ENCODE measurements at places on chromosomes 6 and 20.
A peak's percentile ranks its signal among the peaks of the same experiment; 100 is the strongest.

DNA sequence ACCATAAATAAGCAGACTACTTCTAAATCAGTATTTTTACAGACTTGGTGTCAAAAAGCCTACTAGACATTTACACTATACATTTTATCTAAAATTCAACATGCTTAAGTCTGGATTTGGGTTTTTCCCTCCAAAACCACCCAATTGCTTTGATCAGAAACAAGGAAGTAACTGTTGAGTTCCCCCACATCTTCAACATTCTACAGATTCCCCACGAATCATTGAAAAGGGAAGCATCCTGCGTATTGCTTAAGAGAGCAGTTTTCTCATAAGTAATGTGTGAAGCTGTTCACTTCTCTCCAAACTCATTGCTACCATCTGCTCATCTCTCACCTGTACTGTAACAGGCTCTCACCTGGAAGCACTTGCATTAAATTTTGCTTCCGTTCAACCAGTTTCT lies 36.4 kb upstream of the RNF144B start:
- no peak for DNase-seq

DNA sequence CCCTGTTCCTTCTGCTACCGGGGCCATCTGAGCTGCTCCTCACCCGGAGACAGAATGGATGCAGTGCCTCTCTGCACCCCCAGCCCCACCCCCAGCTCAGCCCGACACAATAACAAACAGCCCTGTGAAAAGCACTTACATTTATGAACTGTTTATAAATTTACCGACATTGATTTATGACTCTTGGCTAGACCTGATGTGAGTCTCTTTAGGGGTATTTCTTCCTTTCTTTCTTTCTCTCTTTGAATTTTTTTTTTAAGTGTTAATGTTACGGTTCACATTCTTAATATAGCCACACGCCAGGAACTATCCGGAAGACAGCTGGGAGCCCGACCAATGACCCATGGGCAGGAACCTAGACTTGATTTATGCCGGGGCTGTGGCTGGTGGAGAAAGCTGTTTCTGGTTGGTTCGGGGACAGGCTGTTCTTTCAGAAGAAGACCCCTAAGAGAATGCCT lies 266.3 kb downstream of the CDC5L start:
- DNase-seq: no peak

DNA sequence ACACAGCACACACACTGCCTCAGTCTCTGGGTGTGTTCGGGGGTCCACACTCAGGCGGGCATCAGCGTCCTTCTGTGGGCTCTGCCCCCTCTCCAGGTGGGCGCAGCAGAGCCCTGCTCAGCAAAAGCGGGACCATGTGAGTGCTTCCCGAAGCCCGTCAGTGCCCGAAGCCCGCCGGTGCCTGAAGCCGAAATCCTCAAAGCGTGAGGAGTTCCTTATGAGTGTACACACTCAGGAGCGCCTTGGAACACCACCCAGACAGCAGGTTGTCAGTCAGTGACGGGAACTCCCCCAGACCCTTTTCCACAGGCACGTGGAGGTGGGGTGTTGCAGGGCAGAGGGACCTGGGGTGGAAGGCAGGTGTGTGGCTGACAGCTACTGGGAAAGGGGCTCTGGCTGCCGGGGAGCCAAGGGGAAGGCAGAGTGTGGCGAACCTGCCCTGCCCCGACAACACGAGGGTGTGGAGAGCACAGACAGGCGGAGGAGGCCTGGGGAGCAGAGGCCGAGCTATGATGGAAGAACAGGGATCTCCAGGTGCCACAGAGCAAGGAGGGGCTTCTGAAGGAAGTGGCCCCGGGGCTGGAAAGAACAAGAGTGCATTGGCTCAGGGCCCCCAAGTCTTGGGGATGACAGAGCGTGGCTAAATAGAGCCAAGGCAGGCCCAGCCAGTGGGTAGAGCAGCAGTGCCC lies 87.7 kb downstream of the RAMACL start:
- DNase-seq: no peak

DNA sequence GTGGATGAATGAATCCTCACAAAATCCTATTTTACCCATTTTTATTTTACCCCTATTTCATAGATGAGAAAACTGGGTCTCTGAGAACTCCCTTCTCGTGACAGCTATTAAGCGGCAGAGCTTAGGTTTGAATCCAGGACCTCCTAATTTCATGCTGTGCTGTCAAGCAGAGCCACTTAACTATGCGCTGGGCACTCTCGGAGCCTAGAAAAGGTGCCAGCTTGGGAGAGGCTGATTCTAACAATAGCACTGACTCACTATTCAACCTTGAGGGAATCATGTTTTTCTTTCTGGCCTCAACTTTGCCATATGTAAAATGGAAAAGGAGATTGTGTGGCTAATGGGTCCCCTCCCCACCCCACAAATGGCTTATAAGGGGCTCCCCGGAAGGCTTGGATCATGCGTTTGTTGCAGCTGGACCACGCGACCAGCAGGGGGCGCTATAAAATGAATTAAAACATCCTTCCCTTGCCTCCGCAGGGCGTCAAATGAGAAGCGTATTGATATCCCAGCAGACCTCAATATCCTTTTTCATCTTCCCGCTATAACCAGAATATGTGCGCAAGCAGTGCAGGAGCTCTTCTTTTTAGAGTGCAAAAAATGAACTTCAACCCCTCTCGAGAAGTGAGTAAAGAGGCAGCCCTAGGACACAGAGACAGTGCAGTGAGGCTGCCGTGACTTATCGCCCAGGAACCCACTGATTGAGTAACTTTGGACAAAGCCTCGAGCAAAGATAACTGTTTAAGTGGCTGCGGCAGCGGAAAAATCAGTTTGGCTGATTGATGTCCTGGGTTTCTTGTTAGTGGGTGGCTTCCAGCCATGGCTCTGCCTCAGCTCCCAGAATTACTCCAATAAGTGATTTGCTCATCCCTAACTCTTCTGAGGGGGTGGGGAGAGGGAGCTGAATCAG lies 12.8 kb upstream of the PDYN start:
- no peak for DNase-seq

GRCh38 chr20:58277578-58278472 lies 31.7 kb upstream of the RAB22A start:
- no peak for DNase-seq

DNA sequence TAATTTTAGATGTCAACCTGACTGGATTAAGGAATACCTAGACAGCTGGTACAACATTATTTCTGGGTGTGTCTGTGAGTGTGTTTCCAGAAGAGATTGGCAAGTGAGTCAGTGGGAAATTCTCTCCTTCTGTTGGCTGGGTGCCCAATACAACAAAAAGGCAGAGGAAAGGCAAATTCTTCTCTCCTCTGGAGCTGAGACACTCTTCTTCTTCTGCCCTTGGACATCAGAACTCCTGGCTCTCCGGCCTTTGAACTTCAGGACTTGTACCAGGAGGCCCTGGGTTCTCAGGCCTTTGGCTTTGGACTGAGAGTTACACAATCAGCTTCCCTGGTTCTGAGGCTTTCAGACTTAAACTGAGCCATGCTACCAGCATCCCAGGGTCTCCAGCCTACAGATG lies 7.8 kb upstream of the BTN3A1 start:
- DNase-seq: no peak

DNA sequence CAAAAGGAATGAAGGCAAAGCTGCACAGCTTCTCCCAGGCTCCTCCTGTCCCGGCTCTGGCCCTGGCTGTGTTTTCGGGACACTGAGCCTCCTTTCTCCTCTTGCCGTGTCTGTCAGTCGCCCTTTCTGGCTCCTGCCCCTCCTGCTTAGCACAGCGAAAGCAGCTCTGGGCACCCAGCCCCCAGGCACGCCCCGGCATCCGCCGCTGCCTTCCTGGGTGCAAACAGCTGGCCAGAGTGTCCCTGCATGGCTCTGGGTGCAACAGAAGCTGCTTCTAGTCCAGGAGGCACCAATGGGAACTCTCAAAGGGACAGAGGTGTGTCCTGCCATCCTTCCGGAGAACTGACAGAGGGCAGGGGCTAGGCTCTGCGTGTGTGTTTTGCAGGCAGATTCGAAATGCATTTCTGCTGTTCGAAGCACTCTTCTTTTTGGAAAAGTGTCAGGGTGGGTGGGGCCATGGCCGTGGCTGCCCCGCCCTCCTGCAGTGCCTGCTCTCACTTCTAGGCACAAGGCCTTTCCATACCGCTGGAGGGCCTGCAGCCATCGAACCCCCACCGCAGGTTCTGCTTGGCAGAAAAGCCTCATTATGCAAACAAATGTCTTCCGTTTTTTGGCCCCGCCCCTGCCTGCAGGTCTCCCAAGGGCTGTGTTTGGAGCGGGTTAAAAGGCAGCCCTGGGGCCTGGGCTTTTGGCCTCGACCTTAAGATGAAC lies 15.5 kb downstream of the COL9A3 start:
- DNase-seq: no peak

DNA sequence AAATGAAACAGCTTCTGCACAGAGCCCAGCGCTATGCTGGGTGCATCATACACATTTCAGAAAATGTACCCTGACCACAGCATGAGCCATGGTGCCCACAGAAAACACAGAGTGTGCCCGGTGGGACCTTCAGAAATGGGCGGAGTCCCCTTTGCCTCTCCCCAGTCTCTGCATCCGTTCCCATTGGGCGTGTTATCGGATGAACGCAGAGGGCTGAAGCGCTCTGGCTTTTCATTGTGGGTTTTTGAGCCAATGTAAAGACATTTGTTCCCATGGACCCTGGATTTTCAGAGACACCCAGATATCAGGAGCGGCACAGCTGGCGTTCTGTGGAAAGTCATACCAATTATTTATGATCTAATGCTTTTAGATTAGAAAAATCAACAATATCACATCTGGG lies 99.8 kb downstream of the DACT2 start:
- no peak for DNase-seq

GRCh38 chr6:30615958-30616810 lies 859 bp downstream of the PPP1R10 start:
- DNase-seq: peak; percentile 27

DNA sequence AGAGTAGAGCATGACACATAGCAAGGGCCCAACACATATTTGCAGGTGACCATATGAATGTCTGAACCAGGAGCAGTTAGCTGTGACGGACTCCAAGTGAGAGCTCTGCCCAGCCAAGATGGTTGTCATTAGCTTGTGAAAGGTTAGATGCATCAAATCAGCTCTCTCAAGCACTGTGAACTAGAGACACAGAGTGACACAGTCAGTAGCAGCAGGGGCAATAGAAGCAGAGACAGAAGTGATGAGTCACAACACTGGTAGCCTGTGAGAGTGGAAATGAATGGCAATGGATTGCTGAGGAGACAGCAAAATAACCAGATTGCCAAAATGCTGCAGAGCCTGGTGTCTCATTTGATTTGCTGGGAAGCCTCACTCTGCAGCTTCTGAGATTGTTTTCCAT lies 558.9 kb downstream of the PKHD1 start:
- no peak for DNase-seq

GRCh38 chr6:52595796-52596130 lies 18.9 kb upstream of the TRAM2 start:
- no peak for DNase-seq

GRCh38 chr20:49313283-49313682 lies 35.4 kb upstream of the ZNFX1 start:
- DNase-seq: no peak

DNA sequence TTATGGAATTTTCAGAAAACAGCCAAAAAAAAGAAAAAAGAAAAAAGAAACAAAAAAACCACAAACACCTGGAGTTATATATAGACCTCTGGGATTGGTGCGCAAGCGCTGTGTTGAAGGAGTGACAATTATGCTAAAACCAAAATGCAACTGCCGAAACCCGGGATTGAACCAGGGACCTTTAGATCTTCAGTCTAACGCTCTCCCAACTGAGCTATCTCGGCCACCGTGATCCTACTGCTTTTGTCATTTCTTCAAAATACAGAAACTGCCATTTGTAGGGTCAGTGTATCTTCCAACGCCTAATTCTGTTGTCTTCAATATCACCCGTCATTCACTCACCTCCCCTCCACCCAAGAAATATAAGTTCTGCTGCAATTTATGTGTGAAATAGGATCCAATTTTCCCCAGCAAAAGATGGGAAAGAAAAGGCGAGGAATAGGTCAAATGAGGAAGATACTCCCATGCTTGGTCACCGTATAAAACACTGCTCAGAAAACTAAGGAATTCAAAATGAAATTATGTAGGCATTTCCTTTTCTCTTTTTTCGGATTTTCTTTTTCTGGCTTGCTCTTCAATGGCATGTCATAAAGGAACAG lies 116.0 kb downstream of the TRIM27 start:
- DNase-seq: no peak

DNA sequence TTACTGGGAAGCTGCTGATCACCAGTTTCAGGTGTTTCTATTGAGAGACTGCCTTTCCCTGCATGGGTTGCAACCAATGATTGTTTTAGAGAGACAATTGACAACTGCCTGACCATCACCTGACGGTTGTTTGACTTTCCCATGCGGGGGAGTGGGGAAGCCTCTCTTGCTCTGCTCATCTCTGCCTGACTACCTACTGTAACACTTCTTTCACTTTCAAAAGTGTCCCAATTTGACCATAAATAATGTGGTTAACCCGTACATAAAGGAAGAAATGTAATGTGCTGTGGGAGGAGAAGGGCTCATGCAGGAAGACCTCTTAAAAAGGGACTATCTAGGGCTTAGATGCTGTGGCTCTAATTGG lies 122.1 kb upstream of the PHACTR1 start:
- no peak for DNase-seq

- no peak for DNase-seq
These were observed 160.6 kb downstream of the VEGFA start for GRCh38 chr6:43930440-43931154.

- DNase-seq: no peak
These were observed 6.0 kb upstream of the ZDHHC14 start for GRCh38 chr6:157374889-157375443.

- no peak for DNase-seq
These were observed 39.1 kb upstream of the BEND6 start for GRCh38 chr6:56915832-56916231.

DNA sequence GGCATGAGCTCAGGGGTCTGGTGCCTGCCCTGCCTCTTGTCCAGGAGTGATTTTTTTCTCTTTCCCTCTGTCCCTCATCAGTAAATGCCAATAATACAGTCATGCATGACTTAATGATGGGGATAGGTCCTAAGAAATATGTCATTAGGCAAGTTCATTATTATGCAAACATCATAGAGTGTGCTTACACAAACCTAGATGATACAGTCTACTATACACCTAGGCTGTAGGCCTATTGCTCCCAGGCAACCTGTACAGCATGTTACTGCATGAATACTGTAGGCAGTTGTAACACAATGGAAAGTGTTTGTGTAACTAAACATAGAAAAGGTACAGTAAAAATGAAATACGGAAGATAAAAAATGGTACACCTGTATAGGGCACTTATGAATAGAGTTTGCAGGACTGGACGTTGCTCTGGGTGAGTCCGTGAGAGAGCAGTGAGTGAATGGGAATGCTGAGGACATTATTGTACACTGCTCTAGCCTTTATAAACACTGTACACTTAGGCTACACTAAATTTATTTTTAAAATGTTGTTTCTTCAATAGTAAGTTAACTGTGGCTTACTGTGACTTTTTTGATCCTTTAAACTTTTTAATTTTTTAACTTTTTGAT lies 22.1 kb downstream of the PBOV1 start:
- no peak for DNase-seq

GRCh38 chr6:27617046-27617687 lies 144.3 kb upstream of the ZNF184 start:
- no peak for DNase-seq
